ENCODE measurements at places on chromosomes 5 and 9. TPM values are rescaled to one million over a fixed set of nuclear protein-coding genes. Genes with fewer than 3 reads are reported as not detected.

- no peak for DNase-seq
- no peaks in the 10 kb centered on the region for H3K36me3 ChIP-seq
- H3K27me3 ChIP-seq: no peaks in the 10 kb centered on the region
- no peaks in the 10 kb centered on the region for H3K4me1 ChIP-seq
Measured at GRCh38 chr5:179452356-179453230, 97.8 kb upstream of the RUFY1 start.

GRCh38 chr5:172266676-172267092 is 16.9 kb downstream of the UBTD2 start:
- H3K4me1 ChIP-seq: peaks cover 20% of the 10 kb centered on the region
- no peak for DNase-seq
- H3K27me3 ChIP-seq: no peaks in the 10 kb centered on the region
- no peak overlapping the region for H3K4me3 ChIP-seq
- no peaks in the 10 kb centered on the region for H3K36me3 ChIP-seq
- no peak overlapping the region for H3K27ac ChIP-seq

DNA sequence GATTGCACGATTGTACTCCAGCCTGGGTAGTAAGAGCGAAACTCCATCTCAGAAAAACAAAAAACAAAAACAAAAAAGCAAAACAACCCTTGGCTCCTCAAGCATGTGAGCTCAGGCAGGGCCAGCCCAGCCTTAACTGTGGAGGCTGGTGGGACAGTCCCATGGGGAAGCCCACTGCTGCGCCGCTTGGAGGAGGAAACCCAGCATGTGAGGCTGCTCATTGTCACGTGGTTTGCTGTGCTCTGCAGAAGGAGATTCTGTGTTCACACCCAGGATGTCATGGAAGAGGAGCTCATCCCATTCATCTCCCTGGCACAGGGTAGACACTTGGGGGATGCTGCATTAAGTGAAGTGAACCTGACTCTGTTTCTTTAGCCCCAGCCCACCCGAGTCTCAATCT is 4.0 kb downstream of the ZBED3 start:
- no peaks in the 10 kb centered on the region for H3K36me3 ChIP-seq
- no peaks in the 10 kb centered on the region for H3K4me1 ChIP-seq
- no peaks in the 10 kb centered on the region for H3K27me3 ChIP-seq
- no peak for DNase-seq

DNA sequence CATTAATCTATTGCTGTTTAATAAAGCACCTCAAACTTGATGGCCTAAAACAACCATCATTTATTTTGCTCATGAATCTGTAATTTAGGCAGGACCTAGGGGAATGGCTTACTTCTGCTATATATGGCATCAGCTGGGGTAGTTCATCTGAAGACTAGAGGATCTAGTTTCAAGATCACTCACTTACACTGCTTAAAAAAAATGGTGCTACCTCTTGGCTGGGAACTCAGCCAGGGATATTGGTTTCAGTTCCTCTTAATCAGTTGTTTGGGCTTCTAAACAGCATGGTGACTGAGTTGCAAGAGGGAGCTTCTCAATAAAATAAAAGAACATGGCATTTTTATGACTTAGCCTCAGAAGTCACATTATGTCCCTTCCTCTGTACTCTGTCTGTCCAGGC is 142.0 kb downstream of the FAM114A2 start:
- no peaks in the 10 kb centered on the region for H3K4me1 ChIP-seq
- H3K4me3 ChIP-seq: no peak overlapping the region
- no peak for DNase-seq
- H3K27me3 ChIP-seq: no peaks in the 10 kb centered on the region
- no peaks in the 10 kb centered on the region for H3K36me3 ChIP-seq
- H3K27ac ChIP-seq: no peak overlapping the region

DNA sequence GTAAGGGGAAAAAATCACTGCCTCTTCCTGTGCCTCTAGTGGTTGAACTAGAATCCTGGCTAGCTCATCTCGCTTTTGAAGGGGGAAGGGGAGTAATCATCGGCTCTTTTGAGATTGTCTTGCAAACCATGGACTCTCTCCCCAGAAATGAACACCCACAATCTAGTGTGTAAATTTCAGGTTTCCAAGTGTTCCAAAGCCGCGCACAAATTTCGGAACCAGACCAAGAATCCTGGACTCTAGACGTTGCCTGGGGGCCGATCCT is 4.9 kb upstream of the FOXE1 start:
- no peaks in the 10 kb centered on the region for H3K36me3 ChIP-seq
- no peak overlapping the region for H3K27ac ChIP-seq
- DNase-seq: no peak
- H3K4me1 ChIP-seq: peaks cover 20% of the 10 kb centered on the region

GRCh38 chr5:146240951-146241350 is 37.5 kb downstream of the RBM27 start:
- no peaks in the 10 kb centered on the region for H3K36me3 ChIP-seq
- H3K4me3 ChIP-seq: no peak overlapping the region
- no peak overlapping the region for H3K27ac ChIP-seq
- DNase-seq: no peak
- no peaks in the 10 kb centered on the region for H3K27me3 ChIP-seq

DNA sequence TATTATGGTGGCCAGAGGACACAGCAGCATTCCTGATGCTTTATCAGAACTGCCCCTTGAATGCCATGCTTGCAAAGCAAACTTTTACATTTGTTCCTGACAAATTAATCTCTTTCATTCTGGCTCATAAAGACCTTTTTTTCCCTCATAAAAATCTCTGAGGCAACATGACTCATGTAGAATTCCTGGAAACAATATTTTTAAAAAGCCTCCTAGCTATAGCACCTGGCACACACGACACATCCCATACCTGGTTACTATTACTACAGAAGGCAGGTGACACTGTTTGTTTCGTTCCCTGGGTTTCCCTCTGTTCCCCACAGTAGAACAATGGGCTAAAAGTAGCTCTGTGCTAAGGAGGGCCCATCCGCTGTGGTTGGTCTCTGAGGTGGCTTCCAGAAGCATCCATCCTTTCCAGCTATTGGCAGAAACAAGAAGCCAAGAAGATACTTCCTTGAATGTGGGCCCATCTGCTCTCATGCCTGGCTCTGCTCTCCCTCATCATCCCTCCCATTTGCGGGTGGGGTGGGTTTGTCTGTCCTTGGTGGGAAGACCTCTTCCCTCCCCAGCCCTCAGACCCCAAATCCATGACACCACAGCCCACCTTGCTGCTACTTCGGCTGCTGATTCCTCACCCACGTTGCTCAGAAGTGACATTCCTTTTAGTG is 59.1 kb downstream of the GALNT12 start:
- DNase-seq: no peak
- H3K4me1 ChIP-seq: no peaks in the 10 kb centered on the region
- no peaks in the 10 kb centered on the region for H3K27me3 ChIP-seq
- no peaks in the 10 kb centered on the region for H3K36me3 ChIP-seq
- no peak overlapping the region for H3K4me3 ChIP-seq

GRCh38 chr5:110590187-110590586 is 136.3 kb downstream of the TMEM232 start:
- no peaks in the 10 kb centered on the region for H3K27me3 ChIP-seq
- no peaks in the 10 kb centered on the region for H3K4me1 ChIP-seq
- DNase-seq: no peak
- H3K4me3 ChIP-seq: no peak overlapping the region
- H3K27ac ChIP-seq: no peak overlapping the region

DNA sequence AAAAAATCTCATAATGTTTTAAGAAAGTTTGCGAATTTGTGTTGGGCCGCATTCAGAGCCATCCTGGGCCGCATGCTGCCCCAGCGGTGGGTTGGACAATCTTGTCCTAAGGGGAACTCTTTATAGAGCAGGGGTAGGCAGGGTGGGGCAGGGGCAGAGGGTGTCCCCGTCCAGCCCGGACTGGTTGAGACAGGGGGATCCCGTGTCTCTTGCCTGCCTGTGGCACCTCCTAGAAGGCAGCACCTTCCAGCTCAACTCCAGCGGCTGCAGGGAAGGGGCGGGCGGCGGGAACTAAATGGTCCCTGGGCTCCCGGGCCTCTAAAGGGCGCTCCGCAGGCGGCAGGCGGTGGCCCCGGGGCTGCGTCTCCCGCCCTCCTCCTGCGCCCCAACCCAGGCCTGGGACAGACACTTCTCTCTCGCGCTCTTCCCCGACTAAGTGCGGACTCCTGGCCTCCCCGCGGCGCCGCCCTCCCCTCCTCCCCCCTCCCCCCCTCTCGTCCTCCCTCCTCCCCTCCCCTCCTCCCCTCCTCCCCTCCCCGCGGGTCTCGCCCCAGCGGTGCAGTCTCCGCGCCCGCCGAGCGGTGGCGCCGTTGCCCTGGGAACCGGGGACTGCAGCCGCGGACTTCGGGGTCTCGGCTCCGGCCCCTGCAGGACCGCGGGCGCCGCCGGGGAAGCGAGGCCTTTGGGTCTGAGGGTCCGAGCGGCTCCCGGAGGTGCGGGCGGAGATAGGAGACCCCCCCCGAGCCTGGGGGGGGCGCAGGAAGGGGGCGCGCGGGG is 132.6 kb downstream of the MRPL36 start:
- peaks cover 10% of the 10 kb centered on the region for H3K4me1 ChIP-seq
- no peaks in the 10 kb centered on the region for H3K27me3 ChIP-seq
- DNase-seq: no peak
- H3K4me3 ChIP-seq: peak overlapping the region; percentile 40
- H3K36me3 ChIP-seq: no peaks in the 10 kb centered on the region

GRCh38 chr9:78806492-78807160 is 509.7 kb downstream of the PSAT1 start:
- H3K36me3 ChIP-seq: no peaks in the 10 kb centered on the region
- no peak overlapping the region for H3K4me3 ChIP-seq

DNA sequence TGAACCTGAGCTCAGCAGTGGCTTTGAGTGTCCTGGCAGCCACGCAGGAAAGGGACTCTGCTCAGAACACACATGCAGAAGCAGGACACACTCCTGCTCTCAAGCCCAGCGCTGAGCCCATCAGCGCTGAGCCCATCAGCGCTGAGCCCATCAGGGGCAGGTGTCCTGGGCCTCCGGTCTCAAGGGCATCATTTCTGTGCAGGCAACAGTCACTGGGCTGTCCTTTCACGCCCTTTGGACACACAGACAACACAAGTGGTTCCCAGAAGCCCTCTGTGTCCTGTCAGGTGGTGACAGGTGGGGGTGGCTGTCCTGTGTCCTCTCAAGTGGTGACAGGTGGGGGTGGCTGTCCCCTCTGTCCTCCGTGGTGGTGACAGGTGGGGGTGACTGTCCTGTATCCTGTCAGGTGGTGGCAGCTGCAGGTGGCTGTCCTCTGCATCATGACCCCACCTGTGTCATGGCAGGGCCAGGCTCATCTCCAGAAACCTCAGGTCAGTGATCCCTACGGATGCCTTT is 39.0 kb upstream of the CLPTM1L start:
- H3K36me3 ChIP-seq: no peaks in the 10 kb centered on the region
- no peaks in the 10 kb centered on the region for H3K27me3 ChIP-seq
- DNase-seq: no peak
- no peak overlapping the region for H3K27ac ChIP-seq
- H3K4me3 ChIP-seq: no peak overlapping the region
- H3K4me1 ChIP-seq: no peaks in the 10 kb centered on the region

DNA sequence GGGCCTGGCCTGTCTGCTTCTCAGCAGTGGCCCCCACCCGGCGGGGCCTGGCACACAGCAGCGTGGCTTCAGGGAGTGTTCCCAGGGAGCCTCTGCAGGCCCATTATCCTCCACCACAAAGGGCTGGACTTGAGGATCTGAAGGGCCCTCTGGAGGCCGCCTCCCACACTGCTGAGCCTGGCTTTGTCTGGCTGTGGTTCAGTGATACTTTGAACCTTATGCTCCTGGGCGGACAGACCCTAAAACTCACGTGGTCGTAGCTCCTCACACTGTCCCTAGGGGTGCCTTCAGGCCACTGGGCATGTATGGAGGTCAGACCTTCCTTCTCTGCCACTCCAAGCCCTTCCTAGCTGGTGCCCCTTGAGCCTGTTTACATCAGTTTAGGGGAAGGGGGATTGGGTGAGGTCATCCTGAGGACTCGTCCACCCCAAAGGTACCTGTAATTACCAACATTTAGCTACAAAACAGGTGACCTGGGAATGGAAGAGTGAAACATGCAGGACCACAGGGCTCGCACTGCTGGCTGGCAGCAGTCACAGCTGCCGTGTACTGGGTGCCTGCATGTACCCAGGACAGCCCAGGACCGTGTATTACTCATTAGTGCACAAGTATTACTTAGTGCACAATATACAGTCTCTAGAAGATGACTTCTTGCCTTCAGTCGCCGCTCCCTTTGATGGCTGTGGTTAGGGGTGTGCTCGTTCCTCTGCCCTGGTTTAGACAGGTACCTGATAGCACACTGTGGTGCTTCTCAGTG is 8.5 kb downstream of the GRHPR start:
- DNase-seq: no peak
- H3K4me3 ChIP-seq: no peak overlapping the region
- H3K36me3 ChIP-seq: no peaks in the 10 kb centered on the region
- peaks cover 47% of the 10 kb centered on the region for H3K4me1 ChIP-seq
- H3K27me3 ChIP-seq: no peaks in the 10 kb centered on the region
- H3K27ac ChIP-seq: peak overlapping the region; percentile 86

DNA sequence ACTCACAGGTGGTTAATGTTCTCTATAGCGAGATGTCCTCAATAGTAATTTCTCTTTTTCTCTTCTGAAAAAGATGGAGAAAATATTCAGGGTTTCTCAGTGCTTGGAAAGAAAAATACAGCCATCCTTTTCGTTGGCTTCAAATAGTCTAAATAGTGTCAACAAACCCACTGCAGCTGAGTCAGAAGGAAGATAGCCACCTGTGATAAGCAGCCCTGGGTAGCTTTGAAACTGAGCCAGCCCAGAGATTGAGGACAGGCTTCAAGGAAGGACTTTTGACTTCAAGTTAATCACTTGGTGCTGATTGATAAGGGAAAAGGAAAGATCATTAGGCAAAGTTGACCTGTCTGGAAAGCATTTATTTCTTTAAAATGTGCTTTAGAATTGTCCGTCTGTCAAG is 78.7 kb upstream of the TYRP1 start:
- no peaks in the 10 kb centered on the region for H3K4me1 ChIP-seq
- H3K36me3 ChIP-seq: no peaks in the 10 kb centered on the region
- DNase-seq: no peak
- no peak overlapping the region for H3K27ac ChIP-seq

GRCh38 chr5:90386099-90386710 is 23.4 kb downstream of the CETN3 start:
- H3K27ac ChIP-seq: no peak overlapping the region
- H3K4me1 ChIP-seq: no peaks in the 10 kb centered on the region
- no peaks in the 10 kb centered on the region for H3K27me3 ChIP-seq
- no peak for DNase-seq

GRCh38 chr5:149546974-149547373 is 4.3 kb downstream of the CSNK1A1 start:
- no peak overlapping the region for H3K4me3 ChIP-seq
- no peaks in the 10 kb centered on the region for H3K27me3 ChIP-seq
- no peaks in the 10 kb centered on the region for H3K36me3 ChIP-seq
- no peak for DNase-seq
- peaks cover 69% of the 10 kb centered on the region for H3K4me1 ChIP-seq
- H3K27ac ChIP-seq: peak overlapping the region; percentile 20

GRCh38 chr9:92257327-92257726 is 36.2 kb downstream of the IARS1 start:
- peaks cover 99% of the 10 kb centered on the region for H3K36me3 ChIP-seq
- no peak for DNase-seq
- no peaks in the 10 kb centered on the region for H3K4me1 ChIP-seq
- H3K4me3 ChIP-seq: no peak overlapping the region
- no peak overlapping the region for H3K27ac ChIP-seq
- no peaks in the 10 kb centered on the region for H3K27me3 ChIP-seq

FCN1 gene
- 1.5 TPM for total RNA-seq

SLC9A3 gene
- 12.6 TPM for total RNA-seq

FAM120AOS gene
- total RNA-seq: 50.7 TPM

REEP2 gene
- 8.1 TPM for total RNA-seq

GDA gene
- total RNA-seq: 1.3 TPM

SHISAL2B gene
- not detected for total RNA-seq

IFNB1 gene
- total RNA-seq: not detected

PCDHGC5 gene
- 4.0 TPM for total RNA-seq

GABRA1 gene
- not detected for total RNA-seq

CNTNAP3 gene
- 25.5 TPM for total RNA-seq

PCDHGC4 gene
- total RNA-seq: 11.7 TPM

HSD17B4 gene
- total RNA-seq: 108 TPM

PCDH1 gene
- 42.6 TPM for total RNA-seq

Data from tibial nerve (tissue), 4 donors.